ENCODE measurements at places on chromosomes 11 and 22.

DNA sequence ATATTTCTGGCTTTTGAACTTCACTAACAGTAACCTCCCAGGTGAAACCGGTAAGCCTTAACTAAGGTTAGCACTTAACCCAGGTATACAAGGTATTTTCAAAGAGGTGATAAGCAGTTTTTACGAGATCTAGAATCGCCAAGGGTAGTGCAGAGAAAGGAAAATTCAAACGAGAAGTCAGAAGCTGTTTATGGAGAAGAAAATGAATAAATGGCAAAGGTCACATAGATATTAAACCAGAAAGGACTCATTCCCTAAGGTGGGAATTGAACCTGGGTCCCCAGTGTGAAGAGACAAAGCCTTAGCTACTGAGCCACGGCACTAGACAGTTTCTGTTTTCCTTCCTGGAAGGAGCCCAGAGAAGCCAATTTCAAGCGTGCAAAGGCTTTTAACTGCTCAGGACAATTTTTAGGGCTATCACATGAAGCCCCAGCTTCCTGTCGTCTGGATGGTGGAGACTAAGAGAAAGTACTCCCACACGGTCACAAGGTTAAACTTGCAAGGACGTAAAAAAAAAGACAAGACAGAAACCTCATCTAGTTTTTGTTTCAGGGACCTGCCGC lies 5.7 kb upstream of the C1QTNF6 start:
- DNase-seq = no peak

GRCh38 chr11:20162824-20163782 lies 2.8 kb upstream of the DBX1 start:
- no peak for DNase-seq

DNA sequence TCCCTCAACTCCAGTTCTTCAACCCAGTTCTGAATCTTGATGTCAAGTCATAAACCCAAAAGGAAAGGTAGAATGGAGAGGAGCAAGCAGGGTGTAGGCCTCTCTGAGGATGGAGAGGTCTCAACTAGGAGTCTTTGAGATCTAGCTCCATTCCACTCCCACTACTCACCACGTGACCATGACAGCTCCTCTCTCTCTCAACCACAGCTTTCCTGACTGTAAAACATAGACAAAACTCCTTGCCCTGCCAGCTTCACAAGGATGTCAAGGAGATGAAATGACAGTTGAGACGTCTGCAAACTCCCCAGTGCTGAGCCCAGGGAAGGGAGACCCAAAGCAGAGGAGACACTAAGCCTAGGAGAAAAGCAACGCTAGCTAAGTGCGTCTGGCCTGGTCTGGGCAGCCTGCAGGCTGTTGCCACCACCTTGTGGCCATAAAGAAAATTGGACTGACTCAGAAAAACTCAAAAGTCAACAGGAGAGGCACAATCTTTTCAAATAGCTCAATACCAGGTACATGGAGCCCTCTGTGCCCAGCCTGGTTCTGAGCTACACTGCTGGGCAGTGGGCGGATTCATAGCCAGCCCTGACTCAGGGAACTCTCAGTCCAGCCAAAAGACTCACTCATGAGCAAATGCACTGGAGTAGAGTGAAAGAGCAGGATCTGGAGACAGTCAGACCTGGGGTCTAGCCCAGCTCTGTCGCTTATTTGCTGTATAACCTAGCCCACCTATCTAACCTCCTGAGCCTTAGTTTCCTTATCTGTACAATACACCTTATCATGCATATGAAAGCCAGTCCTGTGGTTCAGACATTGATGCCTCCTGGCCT lies 3.4 kb downstream of the CLPB start:
- peak; percentile 63 for DNase-seq

GRCh38 chr22:40425082-40425481 lies 54.7 kb downstream of the SGSM3 start:
- DNase-seq = no peak

DNA sequence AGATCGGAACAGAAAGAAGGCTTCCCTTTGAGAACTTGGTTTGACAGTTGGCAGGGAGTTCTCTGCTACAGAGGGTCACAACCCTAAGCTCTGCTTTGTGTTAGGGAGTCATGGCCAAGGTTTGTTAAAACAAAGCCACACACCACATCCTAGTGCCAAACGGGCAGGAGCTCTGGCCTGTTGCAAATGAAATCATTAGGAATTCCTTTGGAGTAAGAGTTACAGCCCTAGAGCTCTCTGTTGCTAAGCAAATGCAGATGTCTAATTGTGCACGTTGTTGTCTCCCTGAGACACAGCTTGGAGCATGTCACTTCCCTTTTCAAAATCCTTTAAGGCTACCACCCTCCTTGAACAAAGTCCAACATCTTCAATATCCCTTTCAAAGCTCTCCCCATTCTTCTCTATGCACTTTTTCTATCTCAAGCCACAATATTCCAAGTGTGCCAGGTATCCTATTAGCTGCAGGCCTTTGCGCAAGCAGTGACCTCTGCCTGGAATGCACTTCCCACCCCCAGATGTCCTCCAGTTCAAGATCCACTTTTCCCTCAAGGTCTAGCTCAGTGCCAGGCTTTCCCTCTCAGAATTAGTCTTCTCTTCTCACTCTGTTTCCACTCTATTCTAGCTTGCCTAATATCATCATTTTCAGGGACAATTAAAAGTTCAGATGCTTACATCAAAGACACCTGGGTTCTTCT lies 253.7 kb upstream of the POU2AF2 start:
- DNase-seq = no peak

- DNase-seq = no peak
These were observed 17.9 kb upstream of the EMID1 start for GRCh38 chr22:29187831-29188230.

DNA sequence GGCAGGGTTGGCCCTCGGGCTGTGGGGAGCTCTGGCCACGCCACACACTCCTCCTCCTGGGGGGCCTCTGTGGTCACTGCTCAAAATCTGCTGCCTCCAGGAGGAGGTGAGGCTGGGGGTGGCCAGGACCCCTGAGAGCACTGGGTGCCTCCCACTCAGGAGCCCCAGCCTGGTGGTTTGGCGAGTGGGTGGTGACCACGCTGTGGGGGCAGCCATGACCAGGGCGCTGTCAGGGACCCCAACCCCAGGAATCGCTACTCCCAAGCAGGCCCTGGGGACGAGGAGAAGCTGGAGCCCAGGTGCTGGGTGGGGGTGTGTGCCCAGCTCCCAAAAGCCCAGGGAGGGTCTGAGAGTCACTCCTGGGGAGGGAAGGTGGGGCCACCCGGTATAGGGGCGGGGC lies 30.1 kb downstream of the TSPAN4 start:
- DNase-seq = no peak
